Left renal pelvis (tissue), 4 donors: ENCODE measurements at places on chromosomes 6 and 20. TPM values are rescaled to one million over a fixed set of nuclear protein-coding genes. Genes with fewer than 3 reads are reported as not detected.

Gene TSPYL1
- 80.9 TPM for polyA plus RNA-seq

Gene PHACTR1
- polyA plus RNA-seq, result 2.4 TPM

Gene CRISP3
- 0.46 TPM for polyA plus RNA-seq

Gene FAM83C
- not detected for polyA plus RNA-seq

Gene GATA5
- polyA plus RNA-seq, result 5.4 TPM

Gene NPBWR2
- not detected for polyA plus RNA-seq

Gene LY6G6D
- polyA plus RNA-seq, result not detected

Gene RNF217
- 15.2 TPM for polyA plus RNA-seq

- no peak for DNase-seq
Measured at GRCh38 chr6:37536491-37537190, 36.9 kb upstream of the CCDC167 start.

- no peak for DNase-seq
Measured at GRCh38 chr6:146709036-146709622, 110.4 kb downstream of the ADGB start.

DNA sequence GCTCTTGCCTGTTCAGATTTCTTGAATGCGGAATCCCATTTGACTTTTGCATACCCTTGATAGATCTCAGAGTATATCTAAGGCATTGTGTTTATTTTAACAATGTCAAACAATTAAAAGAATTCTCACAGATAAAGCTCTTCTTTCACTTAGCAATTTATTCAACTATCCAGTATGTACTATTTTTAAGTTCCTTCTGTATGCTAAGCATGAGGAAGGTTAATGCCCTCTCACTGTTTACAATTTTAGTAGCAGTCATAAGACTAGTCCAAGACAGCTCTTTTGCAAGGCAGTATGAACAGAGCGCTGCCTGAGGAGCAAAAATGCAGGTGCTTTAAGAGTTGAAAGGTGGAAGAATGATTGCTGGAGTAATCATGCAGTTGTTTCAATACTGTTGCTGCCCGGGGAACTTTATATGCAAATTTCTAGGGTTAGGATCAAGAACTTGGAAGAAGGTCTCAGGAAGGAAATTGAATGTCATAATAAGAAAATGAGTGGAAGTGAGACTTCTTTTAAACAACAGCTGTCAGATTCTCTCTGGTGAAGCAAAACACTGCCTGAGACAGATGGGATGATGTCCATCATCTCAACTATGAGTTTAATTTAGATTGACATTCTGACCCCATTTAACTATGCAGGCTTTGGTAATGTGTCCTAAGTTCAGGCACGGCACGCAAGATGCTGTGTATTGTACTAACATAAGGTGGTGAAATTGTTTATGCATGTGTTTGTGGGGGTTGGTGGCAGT is 1303.5 kb upstream of the CITED2 start:
- DNase-seq, result no peak

DNA sequence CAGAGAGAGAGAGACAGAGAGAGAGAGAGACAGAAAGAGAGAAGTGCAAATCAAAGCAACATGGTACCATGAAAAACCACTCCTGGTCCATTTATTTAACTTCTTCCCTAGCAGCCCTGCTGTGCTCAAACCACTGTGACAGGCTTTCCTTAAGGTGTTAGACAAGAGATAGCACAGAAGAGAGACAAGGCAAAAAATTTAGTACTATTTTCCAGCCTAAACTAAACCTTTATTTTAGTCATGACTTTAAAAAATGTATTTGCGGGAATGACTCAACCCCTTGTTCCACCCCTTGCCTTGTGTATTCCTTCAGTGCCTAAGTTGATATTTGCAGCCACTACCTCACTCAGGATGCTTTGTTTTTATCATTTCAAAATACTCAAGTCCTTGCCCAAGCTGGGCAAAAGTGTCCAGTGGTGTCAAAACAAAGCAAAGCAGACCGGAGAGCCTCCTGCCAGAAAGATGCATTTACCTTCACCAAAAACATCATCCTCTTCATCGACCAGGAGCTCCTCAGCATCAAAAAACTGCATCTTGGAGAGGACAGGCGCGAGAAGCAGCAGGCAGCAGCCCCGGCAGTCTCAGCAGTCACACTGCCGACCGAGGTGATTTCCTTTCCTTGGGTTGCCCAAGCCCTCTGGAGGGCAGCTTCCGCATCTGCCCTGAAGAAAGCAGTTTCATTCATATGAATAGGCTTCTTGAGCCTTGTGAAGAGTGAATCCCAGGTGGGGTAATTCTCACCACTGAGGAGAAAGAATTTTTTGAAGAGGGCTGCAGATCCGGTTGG is at the start of gene RIPOR2:
Gene RIPOR2, minus strand, starts transcription at position 595 of the 787 bp plus-strand sequence. Its CDS starts 62 bp downstream, at position 533.
- no peak for DNase-seq

- DNase-seq, result no peak
Measured at GRCh38 chr20:58224097-58224496, 4.4 kb downstream of the ANKRD60 start.

DNA sequence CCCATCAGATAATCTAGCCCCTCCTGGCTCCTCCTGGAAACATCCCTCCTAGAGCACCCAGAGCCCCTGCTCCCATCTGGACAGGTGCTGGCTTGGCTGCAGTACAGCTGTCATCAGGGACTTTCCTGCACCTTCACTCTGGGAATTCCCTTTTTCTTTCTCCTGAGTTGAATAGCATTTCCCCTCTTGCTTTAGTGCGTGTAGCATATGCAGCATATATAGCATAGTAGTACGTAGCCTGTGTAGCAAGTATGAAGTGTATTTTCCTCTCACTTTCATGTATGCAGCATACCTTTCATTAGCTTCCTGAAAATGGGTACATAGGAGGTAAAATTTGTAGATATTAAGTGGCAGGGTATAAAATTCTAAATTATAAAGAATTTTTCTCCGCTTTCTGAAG is 352.9 kb downstream of the ESR1 start:
- DNase-seq, result no peak

DNA sequence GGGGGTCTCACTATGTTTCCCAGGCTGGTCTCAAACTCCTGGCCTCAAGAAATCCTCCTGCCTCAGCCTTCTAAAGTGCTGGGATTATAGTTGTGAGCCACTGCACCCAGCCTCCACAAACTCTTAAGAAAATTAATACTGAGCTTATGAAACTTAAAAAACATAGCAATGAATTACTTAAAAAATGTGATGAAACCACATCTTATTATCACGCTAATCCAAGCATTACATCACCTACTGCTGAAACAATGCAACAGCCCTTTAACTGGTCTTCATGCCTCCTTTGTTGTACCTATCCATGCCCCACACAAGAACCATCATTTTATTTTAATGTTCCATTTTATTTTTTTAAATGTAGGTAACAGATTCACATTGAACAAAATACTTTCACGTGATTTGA is 24.9 kb downstream of the SESN1 start:
- DNase-seq, result no peak

- no peak for DNase-seq
Measured at GRCh38 chr6:79081663-79082062, 3.6 kb upstream of the PHIP start.

DNA sequence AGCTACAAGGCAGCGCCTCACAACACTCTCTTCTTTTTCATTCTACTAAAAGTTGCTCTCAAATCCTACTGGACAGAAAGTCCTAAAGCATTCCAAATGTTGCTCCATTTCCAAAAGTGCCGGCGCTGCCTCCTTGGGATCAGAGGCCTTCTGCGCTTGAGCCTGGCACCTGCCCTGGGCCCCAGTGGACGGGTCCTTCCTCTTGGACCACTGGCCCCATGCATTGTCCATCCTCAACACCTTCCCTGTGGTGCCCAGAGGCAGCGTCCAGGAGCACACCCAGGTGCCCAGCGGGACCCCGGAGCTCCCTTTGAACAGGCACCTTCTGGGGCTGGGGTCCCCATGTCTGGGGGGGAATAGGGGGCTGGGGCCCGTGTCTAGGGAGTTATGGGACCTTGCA is 205.2 kb downstream of the ERMARD start:
- no peak for DNase-seq

- no peak for DNase-seq
Measured at GRCh38 chr6:137640086-137640485, 145.9 kb upstream of the OLIG3 start.

DNA sequence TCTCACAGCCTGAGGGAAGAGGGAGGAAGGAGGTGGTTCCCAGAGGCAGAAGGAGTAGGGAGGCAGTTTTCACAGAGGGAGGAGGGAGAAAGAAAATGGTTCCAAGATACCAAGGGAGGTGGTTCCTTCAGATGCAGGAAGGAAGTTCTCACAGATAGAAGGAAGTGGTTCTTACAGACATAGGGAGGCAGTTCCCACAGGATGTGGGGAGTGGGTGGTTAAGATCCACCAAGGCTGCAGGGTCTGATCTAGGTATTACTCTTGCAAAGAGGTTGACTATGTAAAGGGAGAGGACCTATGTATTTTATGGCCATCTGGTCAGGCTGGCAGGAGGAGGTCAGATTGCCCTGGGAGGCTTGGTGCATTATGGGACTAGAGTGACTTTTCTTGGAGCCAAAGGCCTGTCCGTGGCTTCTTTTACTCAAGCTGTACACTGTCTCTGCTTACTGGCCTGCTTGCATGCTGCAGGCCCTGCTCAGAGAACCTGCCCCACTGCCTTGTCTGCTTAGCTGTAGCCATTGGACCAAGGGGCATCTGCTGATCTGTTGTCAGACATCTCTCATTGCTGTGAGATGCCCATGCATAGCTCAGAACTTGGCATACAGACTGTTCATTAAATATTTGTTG is 283.7 kb downstream of the DHX35 start:
- DNase-seq, result no peak

DNA sequence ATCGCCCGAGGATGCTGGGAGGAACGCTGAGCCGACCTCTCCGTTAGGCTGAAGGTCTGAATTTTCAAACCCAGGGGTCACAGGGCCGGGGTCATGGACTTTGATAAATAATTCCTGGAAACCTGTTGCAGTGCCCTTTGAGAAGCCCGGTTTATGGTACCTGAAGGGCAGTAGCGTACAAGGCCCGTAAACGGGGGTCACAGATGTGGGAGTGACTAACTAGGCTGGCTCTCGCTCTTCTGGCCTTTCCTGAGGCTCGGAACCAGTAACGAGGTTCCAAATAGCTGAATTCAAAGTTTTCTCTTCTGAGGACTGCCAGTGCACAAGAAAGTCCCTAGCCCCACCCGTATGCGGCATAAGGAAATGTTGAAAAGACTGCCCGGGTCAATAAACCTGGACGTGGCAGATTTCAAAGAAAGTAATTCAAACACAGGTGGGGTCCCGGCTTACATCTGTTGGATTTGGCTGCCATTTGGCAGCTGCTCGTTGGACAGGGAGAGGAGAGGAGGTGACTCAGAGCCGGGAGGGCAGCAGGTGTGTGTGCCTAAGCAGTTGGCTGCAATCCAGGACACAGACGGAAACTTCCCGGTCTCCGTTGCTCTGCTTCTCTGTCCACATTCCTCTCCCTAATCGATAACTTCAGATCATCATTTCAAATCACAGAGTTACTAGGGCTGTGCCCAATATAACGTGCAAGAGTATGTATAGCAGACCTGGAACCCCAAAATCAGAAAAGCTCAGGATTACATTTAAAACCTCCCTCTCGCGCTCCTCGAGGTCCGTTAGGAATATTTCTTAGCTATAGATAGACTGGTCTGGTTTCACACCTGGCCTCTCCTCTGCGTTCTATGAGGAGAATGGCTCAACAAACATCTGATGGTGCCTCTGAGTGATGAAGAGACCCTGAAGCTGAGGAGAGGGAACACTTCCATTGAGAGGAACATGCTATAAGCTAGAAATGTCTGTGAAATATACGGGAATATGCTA is 765 bp upstream of the GMDS start:
- DNase-seq, result peak; percentile 41

GRCh38 chr6:80363501-80364122 is 257.1 kb downstream of the BCKDHB start:
- no peak for DNase-seq

DNA sequence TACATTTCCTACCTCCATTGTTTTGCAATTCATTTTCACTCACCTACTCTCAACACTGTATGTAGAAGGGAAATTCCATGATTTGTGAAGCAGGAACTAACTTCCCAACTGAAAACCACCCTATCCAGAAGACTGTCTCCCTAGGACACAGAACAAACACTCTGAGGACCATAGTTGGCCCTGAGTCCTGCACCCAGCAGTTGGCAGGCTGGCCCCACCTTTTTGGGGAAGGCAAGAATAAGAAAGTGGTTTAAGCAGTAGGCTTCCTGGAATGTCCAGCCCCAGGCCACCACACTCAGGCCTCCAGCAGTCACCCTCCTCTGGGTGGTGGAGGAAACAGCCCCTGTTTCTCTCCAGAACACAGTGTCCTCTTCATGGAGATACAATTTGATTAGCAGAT is 258.8 kb downstream of the ARHGAP18 start:
- no peak for DNase-seq
